ENCODE measurements at places on chromosomes 11 and 22. TPM values are rescaled to one million over a fixed set of nuclear protein-coding genes. Genes with fewer than 3 reads are reported as not detected.

The MS4A12 gene
- total RNA-seq: not detected

The TNNT3 gene
- not detected for total RNA-seq

The KDM4E gene
- not detected for total RNA-seq

The SYT7 gene
- total RNA-seq: 3.4 TPM

The SYT9 gene
- total RNA-seq: 2.0 TPM

The ALKBH3 gene
- total RNA-seq: 48.1 TPM

The OR8D1 gene
- not detected for total RNA-seq

The GAB4 gene
- total RNA-seq: not detected

The MRGPRX4 gene
- total RNA-seq: not detected

GRCh38 chr11:118928870-118929500, 3.3 kb upstream of the BCL9L start:
- DNase-seq: peak; percentile 84

- DNase-seq: no peak
These were observed 101.4 kb downstream of the C11orf58 start for GRCh38 chr11:16839821-16840220.

- DNase-seq: no peak
These were observed 8.6 kb downstream of the SIGIRR start for GRCh38 chr11:405954-406795.

- no peak for DNase-seq
These were observed 1.3 kb downstream of the EHBP1L1 start for GRCh38 chr11:65576867-65577755.

GRCh38 chr22:50342651-50343540, at the start of gene PPP6R2:
TSS of gene PPP6R2 (plus strand) at chr22:50343327. CDS start at chr22:50393909, 50,582 bp downstream.
- DNase-seq: peak; percentile 69

DNA sequence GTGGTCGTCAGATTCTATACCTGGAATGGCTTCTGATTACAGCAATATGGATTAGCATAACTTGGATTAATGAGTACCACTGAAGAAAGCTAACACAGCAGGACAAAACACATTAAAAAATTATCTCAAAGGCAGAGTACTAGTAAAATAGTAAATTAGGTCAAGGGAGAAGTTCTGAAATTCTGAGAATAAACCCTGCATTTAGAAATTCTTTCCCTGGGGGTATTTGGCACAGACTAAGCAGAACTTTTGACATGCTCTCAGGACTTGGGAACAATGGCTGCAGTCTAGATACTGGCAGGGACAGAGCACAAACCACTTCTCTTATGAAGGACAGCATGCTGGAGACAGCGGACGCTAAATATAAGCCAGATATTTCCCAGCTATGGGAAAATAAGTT, 85.6 kb upstream of the GRIA4 start:
- DNase-seq: peak; percentile 16

DNA sequence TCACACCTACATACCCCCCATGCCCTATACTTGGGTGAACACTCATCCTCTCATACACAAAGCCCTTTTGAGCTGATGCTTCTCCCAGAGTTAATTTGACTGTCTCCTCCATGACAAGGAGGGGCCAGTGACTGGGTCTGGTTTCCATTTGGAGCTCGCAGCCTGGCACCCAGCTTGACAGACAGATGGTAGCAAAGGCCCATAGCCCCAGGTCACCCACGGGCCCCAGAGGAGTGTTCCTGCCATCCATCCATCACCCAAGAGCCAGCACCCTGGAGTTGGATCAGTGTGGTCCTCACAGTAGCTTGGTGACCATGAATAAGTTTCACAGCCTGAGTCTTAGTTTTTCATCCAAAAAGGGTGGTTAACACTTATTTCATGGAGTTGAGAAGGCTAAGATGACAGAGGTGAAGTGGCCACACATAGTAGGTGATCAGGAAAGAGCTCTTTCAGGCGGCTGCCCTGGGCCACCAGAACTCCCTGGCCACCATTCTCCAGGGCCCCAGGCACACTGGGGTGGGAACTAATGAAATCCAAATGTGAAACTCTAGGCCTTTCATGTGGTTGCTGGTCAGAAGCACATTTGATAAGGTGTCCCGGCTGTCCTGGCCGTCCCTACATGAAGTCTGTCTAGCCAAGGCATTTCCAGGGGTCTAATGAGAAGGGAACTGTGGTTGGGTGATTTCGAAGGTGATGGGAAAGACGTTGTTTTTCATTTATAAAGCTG, 42.4 kb downstream of the LIF start:
- no peak for DNase-seq

DNA sequence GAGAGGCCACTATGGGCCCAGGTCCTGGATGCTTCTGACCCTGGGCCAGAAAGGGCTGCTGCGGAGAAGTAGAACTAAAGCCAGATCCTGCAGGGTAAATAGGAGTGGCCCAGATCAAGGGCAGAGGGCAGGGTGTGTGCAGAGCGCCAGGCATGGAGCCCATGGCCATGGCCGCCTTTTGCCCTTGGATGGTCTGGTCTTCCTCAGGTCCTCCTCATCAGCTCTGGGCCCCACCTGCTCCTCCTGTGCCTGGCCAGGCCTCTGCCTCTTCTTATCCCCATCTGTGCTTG, 277.6 kb downstream of the BRD1 start:
- no peak for DNase-seq

GRCh38 chr22:29049655-29050263, 11.9 kb downstream of the C22orf31 start:
- no peak for DNase-seq

DNA sequence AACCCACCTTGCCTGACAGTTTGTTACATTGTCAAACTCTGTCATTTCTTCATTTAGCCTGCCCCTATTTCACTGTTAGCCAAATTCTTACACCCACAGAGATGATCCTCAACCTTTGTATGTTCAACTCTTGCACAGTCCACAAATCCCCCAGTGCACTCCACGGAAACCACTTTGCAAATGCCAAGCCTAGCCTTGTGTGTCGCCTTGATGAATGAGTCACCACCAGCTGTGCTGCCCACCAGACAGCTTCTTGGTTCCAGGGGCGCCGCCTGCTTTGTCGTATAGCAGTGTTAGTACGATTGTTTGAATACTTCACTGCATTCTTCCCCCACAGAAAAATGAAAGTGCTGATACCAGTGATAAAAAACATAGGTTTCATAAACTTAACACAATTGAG, 686.3 kb downstream of the NTM start:
- DNase-seq: no peak

- DNase-seq: no peak
These were observed 13.0 kb downstream of the BCR start for GRCh38 chr22:23193196-23193827.

GRCh38 chr22:47457021-47457420, 694.6 kb downstream of the TBC1D22A start:
- DNase-seq: no peak

DNA sequence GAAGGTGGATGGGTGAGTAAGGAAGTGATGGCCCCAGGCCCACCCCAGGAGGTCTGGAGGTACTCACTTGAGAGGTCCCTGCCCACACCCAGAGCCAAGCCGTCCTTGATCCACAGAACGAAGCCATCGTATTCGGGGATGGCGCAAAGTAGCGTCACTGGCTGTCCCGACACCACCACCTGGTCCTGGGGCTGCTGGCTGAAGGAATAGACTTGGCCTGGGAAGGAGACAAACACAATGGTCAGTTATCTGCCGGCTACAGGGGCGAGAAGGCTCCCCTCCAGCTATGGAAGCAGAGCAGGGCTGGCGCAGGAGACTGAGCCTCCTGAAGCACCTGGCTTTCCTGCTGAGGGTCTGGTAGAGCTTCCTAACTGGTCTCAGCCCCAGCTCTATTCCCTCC, 171.0 kb downstream of the ST3GAL4 start:
- DNase-seq: no peak

GRCh38 chr11:33160136-33160535, 1.1 kb downstream of the CSTF3 start:
- DNase-seq: peak; percentile 20

GRCh38 chr11:95055283-95055897, 6.2 kb downstream of the KDM4F start:
- no peak for DNase-seq

DNA sequence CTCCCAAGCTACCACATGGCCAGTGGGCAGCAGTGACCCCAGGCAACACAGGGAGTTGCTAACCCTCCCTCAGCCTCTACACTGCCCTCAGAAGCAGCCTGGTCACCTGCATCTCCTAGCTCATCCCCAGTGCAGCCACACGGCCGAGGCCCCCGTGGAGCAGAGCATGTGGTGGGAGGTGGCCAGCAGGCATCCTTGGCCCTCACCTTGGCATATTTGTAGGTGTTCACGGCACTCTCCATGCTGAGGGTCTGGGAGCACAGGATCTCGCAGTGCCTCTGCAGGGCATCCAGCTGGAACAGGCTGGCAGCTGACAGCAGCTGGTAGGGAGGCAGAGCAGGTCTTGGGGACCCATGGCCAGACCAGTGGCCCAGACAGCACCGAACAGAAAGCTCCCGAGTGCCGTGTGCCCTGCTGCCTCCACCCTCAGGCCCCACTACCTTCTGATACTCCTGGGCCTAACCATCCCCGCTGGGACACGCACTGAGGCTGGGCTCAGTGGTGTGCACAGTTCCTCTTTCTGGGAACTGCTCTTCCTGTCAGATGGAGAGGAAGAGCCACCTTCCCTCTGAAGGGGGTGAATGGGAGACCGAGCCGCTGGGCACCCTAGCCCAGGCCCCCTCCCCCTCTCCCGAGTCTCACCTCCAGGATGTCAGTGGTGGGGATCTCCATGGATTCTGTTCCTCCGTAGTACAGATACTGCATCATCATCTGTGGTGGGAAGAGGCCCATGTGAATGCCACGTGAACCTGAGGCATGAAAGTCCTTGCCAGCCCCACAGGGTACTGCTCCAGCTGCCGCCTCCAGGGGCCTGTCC, 48.8 kb downstream of the NAT10 start:
- DNase-seq: no peak
